ENCODE measurements at places on chromosomes 3 and 15. TPM values are rescaled to one million over a fixed set of nuclear protein-coding genes. Genes with fewer than 3 reads are reported as not detected.

DNA sequence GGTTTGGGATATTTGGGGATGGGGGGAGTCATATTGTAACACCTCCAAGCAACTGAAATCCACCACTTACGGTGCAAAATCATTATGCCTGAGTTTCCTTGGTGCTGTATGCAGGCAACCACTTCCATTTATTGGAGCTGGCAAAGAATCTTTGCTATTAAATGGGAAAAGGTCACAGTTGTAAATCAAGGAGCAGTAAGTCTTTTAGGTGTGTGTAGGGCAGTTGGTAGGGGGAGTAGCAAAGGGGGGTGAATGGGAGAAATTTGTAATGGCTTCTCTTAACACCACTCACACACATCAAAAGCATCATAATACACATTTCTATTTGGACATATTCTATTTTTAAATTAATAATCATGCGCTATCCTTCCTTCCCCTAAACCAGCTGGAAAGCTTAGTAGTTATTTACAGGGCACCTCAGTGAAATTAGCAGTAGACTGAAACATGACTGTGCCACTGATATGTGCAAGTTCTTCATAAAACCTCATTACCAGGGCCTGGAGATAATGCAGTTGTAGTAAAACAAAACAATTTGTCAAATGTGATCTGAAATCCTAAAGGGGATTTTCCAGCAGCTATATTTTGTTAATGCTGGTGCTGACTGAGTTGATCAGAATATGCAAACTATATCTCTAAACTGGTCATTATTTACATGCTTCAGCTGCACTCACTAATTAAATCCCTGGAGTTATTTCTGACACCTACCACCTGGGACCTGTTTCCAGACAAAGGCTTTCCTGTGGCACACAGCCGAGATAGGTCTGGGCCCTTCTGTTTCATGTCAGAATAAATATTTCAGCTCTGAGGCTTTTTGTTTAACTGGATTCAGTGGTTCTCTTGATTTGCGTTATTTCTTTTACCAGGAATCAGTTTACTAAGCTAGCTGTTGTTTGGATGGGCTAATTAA lies 90.1 kb downstream of the B3GALNT1 start:
- DNase-seq = no peak

- DNase-seq = no peak
Observed at GRCh38 chr3:194995334-194995733, 275.6 kb downstream of the XXYLT1 start.

DNA sequence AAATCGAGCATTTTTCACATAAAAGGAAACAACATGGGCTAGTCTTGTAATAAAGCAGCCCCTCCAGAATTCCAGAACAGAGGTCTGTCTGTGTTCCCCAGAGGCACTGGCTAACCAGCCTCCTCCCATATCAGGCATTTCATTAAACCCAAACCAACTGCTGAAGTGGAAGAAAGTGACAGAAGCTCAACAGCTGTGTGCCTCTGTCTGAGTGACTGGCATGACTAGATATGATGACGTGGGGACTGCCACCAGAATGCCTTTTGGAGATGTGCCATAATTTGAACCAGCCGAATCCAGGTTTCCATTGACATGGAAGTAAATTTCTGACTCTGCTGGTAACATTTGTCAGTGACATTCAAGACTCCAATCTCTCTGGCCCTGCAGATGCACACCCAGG lies 8.7 kb downstream of the LIMD1 start:
- no peak for DNase-seq

The COL8A1 gene
- total RNA-seq = 0.07 TPM

The RTP4 gene
- total RNA-seq = not detected

The HAUS2 gene
- 43.3 TPM for total RNA-seq

DNA sequence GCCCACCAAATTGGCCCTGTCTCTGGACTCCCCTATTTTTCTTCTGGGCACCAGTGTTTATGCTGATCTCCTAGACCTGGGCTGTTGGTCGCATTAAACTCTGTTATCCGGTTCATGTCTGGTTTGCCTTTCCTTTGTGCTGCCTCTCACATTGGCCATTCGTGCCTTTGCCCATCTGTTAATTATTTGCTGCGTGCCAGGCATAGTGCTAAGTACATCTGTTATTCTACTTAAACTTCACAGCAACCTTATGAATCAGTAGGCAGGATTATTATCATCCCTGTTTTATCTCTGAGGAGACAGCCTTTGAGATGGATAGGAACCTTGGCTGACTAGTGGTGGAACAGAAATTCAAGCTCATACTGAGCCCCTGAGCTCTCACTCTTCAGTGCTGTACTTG lies 76.0 kb downstream of the THSD4 start:
- DNase-seq = no peak

The HIGD2B gene
- total RNA-seq = 0.22 TPM

DNA sequence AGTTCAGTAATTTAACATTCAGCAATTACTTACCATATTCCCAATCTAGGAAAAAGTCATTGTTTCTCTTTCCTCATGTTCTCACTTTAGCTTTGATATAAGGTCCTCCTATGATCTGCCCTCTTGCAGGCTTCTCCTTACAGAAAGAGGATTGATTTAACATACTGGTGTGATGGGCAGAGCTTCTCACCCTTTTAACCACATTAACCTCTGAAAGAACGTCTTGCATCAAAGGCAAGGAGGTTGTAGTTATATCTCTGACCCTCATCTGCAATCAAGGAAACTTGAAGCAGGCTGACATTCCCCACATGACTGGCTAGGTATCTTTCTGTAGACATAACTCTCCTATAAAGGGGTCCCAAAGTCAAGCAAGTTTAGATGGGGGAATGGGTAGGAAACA lies 39.5 kb downstream of the BTLA start:
- no peak for DNase-seq

DNA sequence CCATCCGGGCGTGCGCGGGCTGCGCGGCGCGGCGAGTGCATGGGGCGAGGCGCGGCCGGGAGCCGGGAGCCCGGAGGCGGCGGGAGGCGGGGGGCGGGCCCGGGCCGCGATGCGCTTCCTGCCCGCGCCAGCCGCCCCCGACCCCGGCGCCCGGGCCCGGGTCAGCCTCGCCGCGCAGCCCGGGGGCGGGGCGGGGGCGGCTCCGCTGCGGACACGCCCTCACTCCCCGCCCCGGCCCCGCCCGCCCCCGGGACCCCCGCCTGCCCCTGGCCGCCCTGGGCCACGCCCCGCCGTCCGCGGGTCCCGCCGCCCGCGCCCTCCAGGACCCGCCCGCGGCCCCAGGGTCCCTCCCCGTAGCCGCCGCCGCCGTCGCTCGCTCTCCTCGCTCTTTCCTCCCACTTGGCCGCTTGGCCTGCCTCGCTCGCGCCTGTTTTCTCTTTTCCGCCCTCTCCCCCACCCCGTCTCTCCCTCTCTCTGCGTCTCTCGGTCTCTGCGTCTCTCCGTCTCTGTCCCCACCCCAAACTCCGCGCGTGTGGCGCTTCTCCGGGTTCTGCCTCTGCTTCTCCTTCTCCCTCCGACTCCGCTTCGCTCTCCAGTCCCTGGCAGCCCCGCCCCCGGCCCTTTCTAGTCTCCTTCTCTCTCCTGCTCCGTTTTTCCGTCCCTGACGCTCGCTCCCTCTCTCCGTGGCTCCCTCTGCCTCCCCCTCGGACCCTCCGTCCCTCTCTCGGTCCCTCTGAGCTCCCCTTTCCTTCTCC lies at the start of gene PLXND1:
Gene PLXND1, minus strand, starts transcription at position 41 of the 755 bp plus-strand sequence. Its CDS starts 37 bp downstream, at position 4.
- DNase-seq = peak; percentile 92

The CSPG5 gene
- total RNA-seq = 2.9 TPM

The NPAP1 gene
- total RNA-seq = not detected

- DNase-seq = no peak
Observed at GRCh38 chr3:16460273-16460672, 53.2 kb downstream of the RFTN1 start.

DNA sequence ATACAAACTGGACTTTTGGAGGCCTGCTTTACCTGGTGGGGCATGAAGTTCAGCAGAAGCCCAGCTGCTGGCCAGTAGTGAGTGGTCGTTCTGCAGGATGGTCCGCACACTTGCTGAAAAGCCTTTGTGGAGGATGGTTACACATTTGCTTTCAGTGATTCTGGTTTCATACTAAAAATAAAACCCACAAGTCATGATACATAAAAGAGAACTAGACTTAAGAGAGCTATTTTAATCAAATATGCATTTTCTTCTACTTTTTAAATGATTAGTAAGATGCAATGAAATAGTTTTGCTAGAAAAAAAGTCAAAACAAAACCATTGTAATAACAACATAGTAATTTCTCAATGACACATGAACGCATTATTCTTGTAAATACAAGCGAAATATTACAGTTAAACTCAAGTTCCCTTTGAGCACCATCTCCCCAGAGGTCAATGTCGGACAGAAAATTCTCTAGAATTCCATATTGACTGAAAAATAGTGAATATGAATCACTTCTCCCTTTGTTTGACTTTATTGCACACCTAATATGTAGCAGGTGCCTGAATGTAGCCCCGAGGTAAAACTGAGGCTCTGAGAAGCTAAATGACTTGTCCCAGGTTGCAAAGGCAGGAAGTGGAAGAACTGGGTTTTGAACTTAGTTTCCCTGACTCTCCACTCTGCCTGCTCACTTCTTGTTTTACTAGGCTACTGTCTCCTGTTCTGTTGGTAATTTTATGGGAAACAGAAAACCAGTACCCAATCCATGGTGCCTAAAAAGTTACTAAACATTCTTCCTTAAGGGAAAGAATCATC lies 8.3 kb downstream of the IL5RA start:
- no peak for DNase-seq

GRCh38 chr3:79162653-79163052 lies 605.1 kb downstream of the ROBO1 start:
- DNase-seq = no peak

The SLC24A5 gene
- not detected for total RNA-seq

The CTXND1 gene
- total RNA-seq = not detected

- no peak for DNase-seq
Observed at GRCh38 chr3:122111974-122112373, 56.8 kb downstream of the CD86 start.

The MUC4 gene
- 0.11 TPM for total RNA-seq

The CCR9 gene
- not detected for total RNA-seq

DNA sequence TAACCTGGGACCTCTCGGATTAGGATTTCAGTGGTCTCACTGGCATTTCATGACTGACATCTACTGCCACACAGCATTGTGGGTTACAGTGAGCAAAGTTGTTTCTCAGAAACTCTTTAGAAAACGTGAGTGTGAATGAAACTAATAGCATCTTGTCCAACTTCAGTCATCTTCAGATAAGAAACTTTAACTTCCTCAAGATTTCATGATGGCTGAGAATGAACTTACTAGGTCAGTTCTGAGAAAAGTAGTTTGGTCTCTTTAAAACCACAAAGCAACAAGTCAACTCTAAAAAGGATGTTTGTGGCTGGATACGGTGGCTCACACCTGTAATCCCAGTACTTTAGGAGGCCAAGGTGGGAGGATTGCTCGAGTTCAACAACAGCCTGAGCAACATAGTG lies 14.2 kb upstream of the HOMER2 start:
- DNase-seq = no peak

DNA sequence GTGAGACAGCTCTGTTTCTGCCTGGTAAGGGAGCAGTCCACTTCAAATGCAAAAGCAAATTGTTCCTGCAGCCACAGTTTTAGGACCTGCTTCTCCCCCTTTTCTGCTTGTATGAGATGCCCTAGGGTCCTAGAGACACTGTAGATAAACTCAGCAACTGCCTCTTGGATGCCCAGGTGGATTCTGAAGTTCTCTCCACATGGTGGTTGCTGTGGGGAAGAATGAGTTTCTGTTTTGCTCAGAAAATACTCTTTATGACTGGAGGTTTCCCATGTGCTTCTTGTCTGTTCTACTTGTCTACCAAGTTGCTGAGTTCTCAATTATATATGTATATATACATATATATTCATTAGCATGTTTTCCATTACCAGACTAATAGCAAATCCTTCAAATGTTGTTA lies 5.6 kb upstream of the ZNF80 start:
- DNase-seq = no peak

The MRPS22 gene
- 148 TPM for total RNA-seq

GRCh38 chr3:48464713-48465221 lies 18.2 kb downstream of the ATRIP start:
- DNase-seq = no peak

DNA sequence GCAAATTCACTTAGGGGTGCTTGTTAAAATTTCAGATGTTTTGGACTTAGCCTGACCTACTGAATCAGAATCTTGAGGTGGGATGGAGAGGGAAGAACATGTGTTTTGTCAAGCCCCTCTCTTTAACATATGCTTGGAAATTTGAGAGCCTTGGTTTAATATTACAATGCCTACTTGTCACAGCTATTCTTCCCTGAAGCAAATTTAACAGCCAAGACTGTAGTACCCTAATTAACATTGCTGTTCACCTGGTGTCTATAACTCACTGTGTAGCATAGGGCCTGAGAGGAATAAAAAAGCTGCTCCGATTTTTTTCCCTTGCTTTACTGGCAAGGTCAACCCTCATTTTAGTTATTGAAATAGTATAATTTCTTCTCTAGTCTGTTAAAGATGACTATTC lies 880.1 kb downstream of the CADM2 start:
- no peak for DNase-seq

GRCh38 chr15:94229591-94230369 lies 1.6 kb upstream of the MCTP2 start:
- DNase-seq = no peak

The SNX1 gene
- total RNA-seq = 94.0 TPM

DNA sequence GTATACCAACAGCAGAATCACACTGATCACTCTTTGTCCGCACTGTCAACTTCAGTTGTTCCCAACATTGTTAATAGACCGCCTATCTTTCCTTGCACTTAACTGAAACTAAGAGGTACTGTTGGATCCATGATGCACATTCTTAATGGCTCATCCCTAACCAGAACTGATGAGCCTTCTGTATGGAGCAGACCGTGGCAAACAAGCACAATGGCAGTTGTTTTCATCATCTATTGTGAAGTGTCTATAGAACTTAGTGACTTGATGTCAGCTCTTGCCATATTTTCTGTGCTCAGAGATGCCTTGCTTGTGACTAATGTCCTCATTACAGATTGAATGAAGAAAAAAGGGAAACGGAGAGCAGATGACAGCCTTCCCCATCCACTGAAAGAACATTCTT lies 347.4 kb downstream of the NLGN1 start:
- DNase-seq = no peak

GRCh38 chr15:87567406-87568030 lies 689.0 kb downstream of the NTRK3 start:
- no peak for DNase-seq

- no peak for DNase-seq
Observed at GRCh38 chr15:33369941-33370622, 59.3 kb downstream of the RYR3 start.
